ENCODE measurements at places on chromosomes 4 and X.

DNA sequence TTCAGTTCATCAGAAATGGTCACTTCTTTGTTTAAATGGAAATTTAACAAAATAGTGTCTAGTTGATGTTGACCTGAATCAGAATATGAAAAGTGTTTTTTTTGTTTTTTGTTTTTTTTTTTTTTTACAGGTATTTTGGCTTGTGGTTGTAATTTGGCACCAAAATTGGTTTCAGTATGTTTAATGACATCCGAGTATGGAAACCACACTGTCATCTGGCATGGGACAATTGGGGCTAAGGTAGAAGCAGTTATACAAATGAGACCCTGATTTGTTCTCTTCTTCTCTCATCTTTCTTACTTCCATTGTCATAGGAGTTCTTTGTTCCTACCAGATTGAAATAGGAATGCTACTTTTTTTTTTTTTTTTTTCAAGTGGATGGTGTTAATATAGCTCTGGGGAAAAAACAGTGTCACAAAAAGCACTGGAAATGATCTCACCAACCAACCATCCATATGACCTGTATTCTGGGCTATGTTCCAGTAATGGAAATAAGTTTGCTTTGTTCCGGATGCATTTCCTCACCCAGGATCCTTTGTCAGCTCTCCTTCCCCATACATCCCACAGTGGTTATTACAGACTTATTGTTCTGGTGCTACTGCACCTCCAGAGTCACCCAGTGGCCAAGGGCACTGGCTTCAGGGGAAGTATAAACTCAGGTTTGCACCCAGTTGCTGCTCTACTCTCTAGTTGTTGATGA, 95.8 kb downstream of the ATXN3L start:
- DNase-seq: peak; percentile 94

- no peak for DNase-seq
These were observed 7.7 kb upstream of the APBB2 start for GRCh38 chr4:41221850-41222645.

GRCh38 chr4:129246910-129247461, 151.0 kb downstream of the C4orf33 start:
- DNase-seq: peak; percentile 6

GRCh38 chr4:106362086-106362825, 6.3 kb downstream of the GIMD1 start:
- no peak for DNase-seq

DNA sequence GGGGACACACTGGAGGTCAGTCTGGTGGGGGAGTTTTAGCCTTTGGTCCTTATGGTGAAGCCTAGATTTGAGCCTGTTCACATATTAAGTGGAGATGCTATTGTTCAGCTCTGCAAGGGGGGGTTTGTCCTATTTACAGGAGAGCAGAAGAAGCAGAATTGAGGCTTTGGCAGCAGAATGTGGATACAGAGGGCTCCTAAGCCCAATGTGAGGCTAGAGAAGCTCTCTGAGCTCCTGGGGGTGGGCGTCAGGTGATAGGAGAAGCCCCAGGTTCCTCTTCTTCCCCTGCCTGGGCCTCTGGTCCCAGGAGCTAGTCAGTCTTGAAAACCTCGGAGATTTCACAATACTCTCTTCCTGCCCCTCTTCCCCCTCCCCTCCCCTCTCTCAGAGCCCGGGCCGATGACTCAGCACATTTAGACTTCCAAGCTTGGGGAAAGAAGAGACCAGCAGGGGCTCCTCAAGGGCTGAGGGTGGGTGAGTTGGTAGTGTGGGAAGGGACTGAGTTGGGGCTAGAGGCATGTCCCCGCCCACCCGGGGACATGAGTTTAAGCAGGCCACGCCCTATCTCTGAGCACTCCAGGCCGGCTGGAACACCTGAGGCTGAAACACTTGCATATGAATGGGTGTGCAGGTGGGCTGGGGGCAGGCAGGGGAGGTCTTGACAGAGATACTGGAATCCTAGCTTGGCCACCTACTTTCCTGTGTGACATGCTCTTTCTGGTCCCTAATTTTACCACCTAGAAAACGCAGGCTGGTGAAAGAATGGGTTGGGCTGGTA, 3.4 kb downstream of the TFE3 start:
- peak; percentile 97 for DNase-seq

Data from fibroblast of skin of right quadriceps (primary cell).